ENCODE measurements at places on chromosomes 1 and 21. TPM values are rescaled to one million over a fixed set of nuclear protein-coding genes. Genes with fewer than 3 reads are reported as not detected.

DNA sequence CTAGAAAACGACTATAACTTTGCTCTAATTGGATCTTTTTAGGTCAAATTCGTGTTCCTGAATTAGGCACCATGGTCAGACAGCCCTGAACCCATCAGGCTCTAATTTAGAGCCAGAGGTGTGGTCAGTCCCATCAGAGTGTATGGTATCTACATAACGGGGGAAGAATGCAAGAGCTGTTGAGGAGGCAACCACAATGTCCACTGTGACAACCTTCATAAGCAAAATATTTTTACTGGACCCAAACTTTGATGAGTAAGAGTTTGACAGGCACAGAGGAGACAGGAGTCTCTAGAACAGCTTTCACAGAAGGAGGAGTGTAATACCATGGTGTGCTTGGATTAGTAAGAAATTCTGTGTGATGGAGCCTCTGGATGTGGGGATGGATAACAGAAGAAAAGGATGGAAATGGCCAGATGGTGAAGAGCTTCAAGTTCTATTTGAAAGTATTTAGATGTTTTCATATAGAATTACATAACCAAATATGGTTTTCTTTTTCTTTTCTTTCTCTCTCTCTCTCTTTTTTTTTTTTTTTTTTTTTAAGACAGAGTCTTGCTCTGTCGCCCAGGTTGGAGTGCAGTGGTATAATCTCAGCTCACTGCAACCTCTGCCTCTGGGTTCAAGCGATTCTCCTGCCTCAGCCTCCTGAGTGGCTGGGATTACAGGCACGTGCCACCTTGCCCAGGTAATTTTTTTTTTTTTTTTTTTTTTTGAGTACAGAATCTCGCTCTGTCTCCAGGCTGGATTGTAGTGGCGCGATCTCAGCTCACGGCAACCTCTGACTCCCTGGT is 24.9 kb downstream of the UBE2U start:
- H3K27ac ChIP-seq, result no peak overlapping the region
- no peak for DNase-seq
- no peaks in the 10 kb centered on the region for H3K36me3 ChIP-seq
- no peaks in the 10 kb centered on the region for H3K27me3 ChIP-seq
- no peak overlapping the region for H3K4me3 ChIP-seq

The CD1B gene
- not detected for total RNA-seq

DNA sequence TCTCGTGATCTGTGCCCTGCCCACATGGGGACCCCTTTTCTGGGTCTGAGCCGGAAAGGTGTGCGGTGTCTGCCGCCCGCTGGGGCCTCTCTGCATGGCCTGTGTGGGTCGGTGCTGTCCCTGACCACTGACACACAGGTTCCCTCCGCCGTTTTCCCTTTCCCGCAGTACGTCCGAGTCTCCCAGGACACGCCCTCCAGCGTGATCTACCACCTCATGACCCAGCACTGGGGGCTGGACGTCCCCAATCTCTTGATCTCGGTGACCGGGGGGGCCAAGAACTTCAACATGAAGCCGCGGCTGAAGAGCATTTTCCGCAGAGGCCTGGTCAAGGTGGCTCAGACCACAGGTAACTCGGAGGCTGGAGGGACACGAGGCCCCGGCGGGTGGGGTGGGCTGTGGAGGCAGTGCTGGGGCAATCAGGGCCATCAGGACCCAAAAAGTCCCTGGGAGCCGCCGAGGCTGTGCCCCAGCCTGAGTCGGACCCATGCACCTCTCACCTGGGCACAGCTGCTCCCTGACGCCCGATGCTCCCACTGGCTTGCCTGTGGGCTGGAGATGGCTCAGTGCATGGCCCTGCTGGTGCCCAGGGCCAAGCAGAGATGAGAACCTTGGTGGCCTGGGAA is 13.3 kb downstream of the TRPM2 start:
- H3K4me3 ChIP-seq, result no peak overlapping the region
- no peaks in the 10 kb centered on the region for H3K4me1 ChIP-seq
- H3K27me3 ChIP-seq, result peaks cover 61% of the 10 kb centered on the region
- DNase-seq, result no peak
- H3K27ac ChIP-seq, result no peak overlapping the region

The CIART gene
- 0.42 TPM for total RNA-seq
